ENCODE measurements at places on chromosomes 12 and 14.

DNA sequence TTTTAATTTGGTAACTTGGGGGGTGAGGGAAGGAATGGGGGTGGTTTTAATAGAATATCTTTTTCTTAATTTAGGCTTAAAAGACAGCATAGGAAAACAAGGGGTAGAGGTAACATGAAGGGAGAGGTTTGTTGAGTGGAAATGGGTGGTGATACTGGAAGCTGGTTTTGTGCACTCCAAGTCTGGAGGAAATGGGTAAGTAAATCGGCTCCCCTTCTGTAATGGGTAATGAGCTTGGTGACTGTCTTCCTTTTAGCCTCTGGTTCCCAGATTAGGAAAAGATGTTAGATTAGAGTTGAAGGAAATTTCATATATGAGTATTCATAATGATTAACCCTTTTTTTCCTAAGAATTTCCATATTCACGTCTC, 122.1 kb downstream of the SRGAP1 start:
- no peak for DNase-seq

GRCh38 chr12:101325590-101325989, 45.7 kb downstream of the UTP20 start:
- no peak for DNase-seq

- no peak for DNase-seq
Measured at GRCh38 chr14:54310151-54310850, 86.5 kb upstream of the CDKN3 start.

DNA sequence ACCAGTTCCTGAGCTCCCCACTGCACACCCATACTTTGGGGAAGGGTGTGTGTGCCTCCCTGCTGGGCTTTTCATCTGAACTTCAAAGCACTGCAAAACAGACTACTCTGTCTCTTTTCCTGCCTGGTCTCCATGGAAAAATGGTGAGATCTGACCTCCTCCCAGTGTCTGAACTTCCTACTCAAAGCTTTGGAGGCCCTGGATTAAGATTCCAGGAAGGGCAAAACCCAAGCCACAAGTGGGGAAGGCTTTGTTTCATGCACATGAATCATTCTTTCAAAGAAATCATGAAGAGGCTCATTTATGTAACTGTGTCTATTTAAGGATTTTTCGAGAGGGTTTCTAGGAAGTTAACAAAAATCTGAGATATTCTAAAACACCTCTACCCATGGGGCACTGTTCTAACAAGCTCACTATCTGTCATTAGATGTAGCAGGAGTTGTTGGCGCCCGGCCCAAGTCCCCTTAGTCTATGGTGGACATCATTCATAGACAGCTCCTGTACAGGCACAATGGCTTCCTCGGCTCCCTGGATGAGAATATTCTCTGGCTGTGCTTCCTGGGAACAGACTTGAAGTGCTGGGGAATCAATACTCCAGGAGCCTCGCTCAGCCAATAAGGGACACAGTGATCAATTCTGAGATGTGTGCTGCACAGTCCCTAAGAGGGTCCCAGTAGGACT, 224.0 kb downstream of the KTN1 start:
- DNase-seq = no peak

GRCh38 chr12:108609537-108610335, 11.9 kb upstream of the TMEM119 start:
- DNase-seq = no peak
